ENCODE measurements at places on chromosomes 2 and 18.

- no peak for DNase-seq
These were observed 335.1 kb upstream of the ZNF521 start for GRCh38 chr18:25686960-25687500.

DNA sequence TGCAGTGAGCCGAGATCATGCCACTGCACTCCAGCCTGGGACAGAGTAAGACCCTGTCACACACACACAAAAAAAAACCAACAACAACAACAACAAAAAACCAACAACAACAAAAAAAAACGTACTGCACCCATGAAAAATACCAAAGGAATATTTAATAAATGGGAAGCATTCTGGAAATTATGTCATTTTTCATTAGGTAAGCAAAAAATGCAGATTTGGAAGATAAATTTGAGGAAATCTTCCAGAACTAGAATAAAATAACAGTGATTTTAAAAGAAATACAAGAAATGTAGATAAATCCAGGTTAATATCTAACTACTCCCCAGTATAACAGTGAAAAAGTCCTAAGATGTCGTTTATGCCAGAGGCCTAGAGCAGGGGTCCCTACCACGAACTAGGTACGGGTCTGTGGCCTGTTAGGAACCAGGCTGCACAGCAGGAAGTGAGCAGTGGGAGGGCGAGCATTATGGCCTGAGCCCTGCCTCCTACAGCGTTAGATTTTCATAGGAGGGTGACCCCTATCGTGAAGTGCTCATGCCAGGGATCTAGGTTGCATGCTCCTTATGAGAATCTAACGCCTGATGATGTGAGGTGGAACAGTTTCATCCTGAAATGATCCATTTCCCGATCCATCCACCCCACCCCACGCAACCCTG, 21.5 kb downstream of the FAM161A start:
- DNase-seq = no peak

DNA sequence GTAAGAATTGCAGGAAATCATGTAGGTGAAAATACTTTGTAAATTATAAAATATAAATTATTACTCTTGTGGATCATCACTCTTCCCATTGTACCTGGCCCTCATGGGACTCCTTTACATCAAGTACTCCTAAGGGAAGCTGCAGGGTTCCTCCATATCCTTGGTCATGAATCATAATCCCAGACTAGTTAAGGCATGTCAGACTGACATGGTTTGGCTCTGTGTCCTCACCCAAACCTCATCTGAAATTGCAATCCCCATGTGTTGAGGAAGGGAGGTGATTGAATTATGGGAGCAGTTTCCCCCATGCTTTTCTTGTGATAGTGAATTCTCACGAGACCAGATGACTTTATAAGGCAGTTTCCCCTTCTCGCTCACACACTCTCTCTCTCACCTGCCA, 77.1 kb downstream of the CMPK2 start:
- DNase-seq = no peak

DNA sequence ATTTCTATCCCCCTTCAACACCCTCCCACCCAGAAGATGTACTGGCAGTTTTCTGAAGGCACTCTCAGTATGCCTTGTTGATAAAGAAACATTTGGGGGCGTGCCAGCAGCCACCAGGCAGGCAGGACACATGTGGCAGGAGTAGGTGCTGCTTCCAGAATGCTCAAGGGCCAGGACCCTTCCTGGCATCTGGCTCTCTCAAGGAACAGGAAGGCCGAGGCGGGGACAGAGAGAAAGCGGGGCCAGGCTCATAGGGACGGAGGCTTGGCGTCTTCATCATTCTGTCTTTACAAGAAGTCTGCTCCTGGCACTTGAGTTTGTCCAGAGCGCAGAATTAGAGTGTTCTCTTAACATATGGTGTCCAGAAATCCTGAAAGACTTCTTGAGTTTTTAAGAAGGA, 121.6 kb downstream of the FAM210A start:
- no peak for DNase-seq

- no peak for DNase-seq
These were observed 181.0 kb downstream of the ERBB4 start for GRCh38 chr2:212357606-212358005.

DNA sequence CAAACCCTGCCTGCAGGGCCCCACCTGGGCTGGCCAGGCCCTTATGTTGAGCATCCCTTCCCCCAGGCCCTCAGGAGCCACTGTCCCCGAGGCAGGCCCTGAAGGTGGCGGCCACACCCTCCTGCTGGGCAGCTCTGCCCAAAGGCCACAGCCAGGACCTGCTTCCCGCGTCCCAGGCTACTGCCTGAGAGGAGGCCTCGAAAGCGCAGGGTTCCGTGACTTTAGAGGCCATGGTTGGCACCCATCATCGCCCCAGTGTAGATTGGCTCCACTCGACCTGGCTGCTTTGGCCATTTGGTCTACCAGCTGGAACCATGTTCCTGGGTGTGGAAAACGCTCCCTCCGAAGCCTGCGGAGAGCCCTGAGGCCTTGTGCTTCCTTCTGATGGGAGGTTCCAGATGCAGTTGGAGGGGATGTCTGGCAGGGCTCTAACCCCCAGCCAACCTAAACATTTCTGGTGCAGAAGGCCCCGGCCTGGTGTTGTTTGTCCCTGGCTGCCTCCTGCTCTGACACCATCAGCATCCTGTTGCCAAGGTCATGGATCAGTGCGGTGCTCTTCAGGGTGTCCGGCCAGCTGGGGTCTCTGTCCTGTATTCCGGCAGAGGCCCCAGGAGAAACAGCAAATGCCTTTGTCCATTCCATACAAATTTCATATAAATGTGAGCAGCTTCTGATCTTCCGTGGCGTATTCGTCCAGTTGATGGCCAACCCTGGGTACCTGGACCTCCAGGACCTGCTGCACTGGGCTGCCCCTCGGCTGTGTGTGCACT, 14.7 kb downstream of the CAPN10 start:
- DNase-seq = no peak

GRCh38 chr2:164593541-164593940, 27.7 kb downstream of the GRB14 start:
- no peak for DNase-seq

DNA sequence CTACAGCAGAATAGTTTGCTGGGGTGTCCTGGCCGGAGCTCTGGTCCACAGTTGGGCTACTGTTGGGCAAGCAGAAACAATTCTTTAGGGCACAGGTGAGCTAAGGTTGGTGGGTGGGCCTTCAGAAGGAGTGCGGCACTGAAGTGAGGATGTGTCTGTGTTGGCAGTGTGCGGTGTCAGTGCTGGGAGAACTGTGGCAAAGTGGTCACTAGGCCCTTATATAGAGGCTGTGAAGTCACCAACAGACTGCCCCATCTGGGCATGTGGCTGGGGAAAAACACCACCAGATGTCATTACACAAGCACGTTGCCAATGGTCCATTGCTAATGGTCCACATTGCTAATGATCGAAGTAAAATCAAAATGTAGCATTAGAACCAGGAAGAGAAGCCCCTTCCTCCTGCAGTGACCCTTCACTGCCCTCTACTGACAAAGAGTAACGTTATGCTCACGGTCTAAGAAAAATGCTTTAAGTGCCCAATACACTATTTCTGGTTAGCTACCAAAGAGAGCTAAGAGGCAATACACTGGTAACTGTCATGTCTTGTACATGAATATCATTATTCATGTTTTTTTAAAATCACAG, 21.3 kb downstream of the SCN1A start:
- no peak for DNase-seq

- DNase-seq = no peak
These were observed 108.8 kb downstream of the MTCL1 start for GRCh38 chr18:8814206-8814605.

GRCh38 chr2:96233436-96233835, 24.8 kb upstream of the STARD7 start:
- DNase-seq = no peak

GRCh38 chr2:1793868-1794445, 49.6 kb upstream of the PXDN start:
- no peak for DNase-seq

- no peak for DNase-seq
These were observed 121.3 kb downstream of the DYM start for GRCh38 chr18:49339146-49339545.

DNA sequence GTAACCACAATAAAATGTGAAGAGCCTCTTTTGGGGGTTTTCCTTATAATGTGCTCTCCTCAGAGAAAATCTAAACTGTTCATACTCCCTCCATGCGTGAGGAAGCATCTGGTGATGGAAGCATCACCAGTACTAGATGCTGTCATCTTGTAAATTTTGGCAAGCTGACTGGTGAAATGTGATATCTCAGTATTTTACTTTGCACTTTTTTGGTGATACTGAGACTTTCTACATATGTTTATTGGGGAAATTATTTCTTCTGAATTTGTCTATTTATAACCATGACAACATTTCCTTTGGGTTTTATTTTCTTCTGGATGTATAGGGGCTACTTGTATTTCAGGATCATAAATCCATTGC, 95.9 kb upstream of the DLGAP1 start:
- no peak for DNase-seq

- DNase-seq = no peak
These were observed 92.7 kb upstream of the PARD3B start for GRCh38 chr2:204452464-204453023.
